ENCODE measurements at places on chromosomes 5 and 9. TPM values are rescaled to one million over a fixed set of nuclear protein-coding genes. Genes with fewer than 3 reads are reported as not detected.

DNA sequence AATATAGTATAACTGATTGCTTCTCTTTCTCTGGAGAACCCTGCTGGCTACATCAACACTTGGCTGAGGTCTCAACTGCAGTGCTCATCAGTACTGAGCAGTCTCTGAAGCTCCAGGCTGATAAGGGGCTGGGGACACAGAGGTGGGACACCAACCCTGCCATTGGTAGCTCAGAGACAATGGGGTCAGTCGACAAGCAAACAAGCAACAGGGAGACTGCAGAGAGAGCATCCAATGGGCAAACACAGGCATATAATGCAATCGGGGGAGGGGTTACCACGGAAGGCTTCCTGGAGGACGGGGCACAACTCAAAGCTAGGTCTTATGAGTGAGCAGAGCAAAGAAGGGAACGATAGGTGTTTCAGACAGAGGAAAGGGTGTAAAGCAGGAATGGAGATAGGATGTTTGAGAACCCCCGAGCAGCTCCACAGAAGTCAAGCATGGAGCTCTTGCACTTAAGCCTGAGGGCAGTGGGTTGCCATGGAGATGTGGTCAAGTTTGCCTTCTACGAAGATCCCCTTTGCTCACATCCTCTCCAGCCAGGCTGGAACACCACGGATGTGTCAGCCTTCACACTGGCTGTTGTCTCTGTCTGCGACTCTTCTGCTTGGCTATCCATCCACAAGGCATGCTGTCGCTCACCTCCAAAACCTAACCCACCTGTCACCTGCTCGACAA is 21.5 kb upstream of the AKNA start:
- no peaks in the 10 kb centered on the region for H3K27me3 ChIP-seq
- DNase-seq, result no peak
- H3K4me3 ChIP-seq, result no peak overlapping the region
- no peaks in the 10 kb centered on the region for H3K36me3 ChIP-seq
- no peaks in the 10 kb centered on the region for H3K4me1 ChIP-seq
- no peak overlapping the region for H3K27ac ChIP-seq

Gene EQTN
- not detected for polyA plus RNA-seq

- H3K4me3 ChIP-seq, result no peak overlapping the region
- H3K27ac ChIP-seq, result no peak overlapping the region
- DNase-seq, result no peak
- H3K36me3 ChIP-seq, result no peaks in the 10 kb centered on the region
Measured at GRCh38 chr5:168651648-168652047, 72.5 kb upstream of the PANK3 start.

- no peak for DNase-seq
- H3K4me3 ChIP-seq, result no peak overlapping the region
Measured at GRCh38 chr5:94316916-94317838, 301.2 kb downstream of the KIAA0825 start.

Gene PLAC8L1
- polyA plus RNA-seq, result 0.55 TPM

Gene SV2C
- polyA plus RNA-seq, result 0.05 TPM

- no peak overlapping the region for H3K4me3 ChIP-seq
- peaks cover 4% of the 10 kb centered on the region for H3K4me1 ChIP-seq
- H3K36me3 ChIP-seq, result no peaks in the 10 kb centered on the region
- H3K27ac ChIP-seq, result no peak overlapping the region
- H3K27me3 ChIP-seq, result no peaks in the 10 kb centered on the region
Measured at GRCh38 chr9:12648925-12649324, 44.3 kb upstream of the TYRP1 start.

DNA sequence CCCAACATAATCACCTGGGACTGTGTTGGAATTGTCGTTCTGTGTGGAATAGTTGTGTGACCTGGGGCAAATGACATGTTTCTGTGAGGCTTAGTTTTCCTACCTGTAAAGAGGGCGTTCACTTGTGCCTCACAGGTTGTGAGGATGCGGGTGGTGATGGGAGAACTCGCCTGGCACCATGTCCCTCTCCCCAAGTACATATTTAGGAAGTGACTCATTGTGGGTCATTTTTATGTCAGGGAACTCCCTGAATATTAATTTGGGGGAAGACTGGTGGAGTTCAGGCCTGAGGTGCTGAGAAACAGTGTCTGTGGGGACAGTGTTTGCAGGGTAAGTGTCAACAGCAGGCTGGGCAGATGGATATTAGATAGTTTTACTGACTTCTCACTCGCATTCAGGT is 144.7 kb downstream of the KDM4C start:
- H3K27me3 ChIP-seq, result no peaks in the 10 kb centered on the region
- no peaks in the 10 kb centered on the region for H3K4me1 ChIP-seq
- no peak overlapping the region for H3K27ac ChIP-seq
- H3K4me3 ChIP-seq, result no peak overlapping the region

Gene ADAMTS12
- polyA plus RNA-seq, result 4.1 TPM

DNA sequence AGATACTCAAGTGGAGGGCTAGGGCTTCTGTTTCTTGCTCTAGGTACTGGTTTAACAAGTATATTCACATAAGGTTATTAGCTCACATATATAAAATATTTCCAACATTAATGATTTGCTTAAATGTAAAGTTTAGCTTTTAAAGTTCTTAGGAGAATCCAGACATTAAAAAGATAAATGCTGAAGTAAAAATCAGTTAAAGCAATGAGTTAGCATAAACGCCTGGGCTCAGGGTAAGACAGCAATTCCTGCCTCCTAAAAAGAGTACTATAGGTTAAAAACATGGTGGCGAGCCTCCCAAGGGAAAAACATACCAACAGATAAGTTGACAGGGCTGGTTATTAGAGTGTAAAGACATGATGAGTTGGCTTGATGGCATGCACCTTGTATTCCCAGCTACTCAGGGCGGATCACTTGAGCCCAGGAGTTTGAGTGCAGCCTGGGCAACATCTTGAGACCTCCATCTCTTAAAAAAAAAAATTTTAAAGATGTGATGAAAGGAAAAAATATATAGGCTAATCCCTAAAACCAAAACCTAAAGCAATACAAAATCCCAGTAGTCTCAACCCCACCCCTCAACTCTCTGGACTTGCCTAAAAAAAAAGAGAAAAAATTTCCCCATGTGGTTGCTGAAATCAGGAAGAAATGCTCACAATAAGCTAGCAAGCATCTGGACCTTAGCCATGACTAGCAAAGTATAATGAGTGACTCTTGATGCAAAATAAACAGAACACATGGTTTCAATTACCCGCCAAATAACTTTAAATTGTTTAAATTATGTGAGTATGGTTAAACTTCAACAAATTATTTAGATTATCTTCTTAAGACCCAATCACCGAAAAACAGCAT is 3.6 kb downstream of the GOLPH3 start:
- H3K36me3 ChIP-seq, result peaks cover 30% of the 10 kb centered on the region
- DNase-seq, result peak; percentile 45
- H3K27me3 ChIP-seq, result no peaks in the 10 kb centered on the region
- peaks cover 16% of the 10 kb centered on the region for H3K4me1 ChIP-seq
- peak overlapping the region; percentile 61 for H3K27ac ChIP-seq
- H3K4me3 ChIP-seq, result no peak overlapping the region

- peaks cover 3% of the 10 kb centered on the region for H3K4me1 ChIP-seq
- H3K4me3 ChIP-seq, result no peak overlapping the region
- H3K27me3 ChIP-seq, result no peaks in the 10 kb centered on the region
- no peaks in the 10 kb centered on the region for H3K36me3 ChIP-seq
- DNase-seq, result no peak
Measured at GRCh38 chr5:6861667-6862066, 148.4 kb downstream of the TENT4A start.

- no peaks in the 10 kb centered on the region for H3K27me3 ChIP-seq
- no peak for DNase-seq
- no peak overlapping the region for H3K4me3 ChIP-seq
- H3K27ac ChIP-seq, result peak overlapping the region; percentile 92
Measured at GRCh38 chr5:142644127-142644526, 41.8 kb downstream of the FGF1 start.

DNA sequence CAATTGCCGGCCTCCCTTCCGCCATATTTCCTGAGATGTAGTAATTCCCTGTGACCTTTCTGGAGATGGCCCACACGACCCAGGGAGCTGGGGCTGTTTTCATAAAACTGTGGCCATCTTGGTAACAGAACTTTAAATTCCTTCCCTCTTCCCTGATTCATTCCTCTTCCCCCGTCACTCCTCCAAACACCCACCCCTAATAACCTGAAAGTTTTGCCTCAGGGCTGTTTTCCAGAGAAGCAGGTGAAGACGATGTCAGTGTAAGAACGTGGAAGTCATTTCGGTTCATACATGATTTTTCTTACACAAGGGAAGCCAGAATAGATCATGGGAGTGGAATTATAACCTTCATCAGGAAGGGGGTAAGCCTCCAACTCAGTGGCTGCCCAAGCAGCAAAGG is 40.6 kb upstream of the ANKH start:
- H3K27me3 ChIP-seq, result no peaks in the 10 kb centered on the region
- H3K27ac ChIP-seq, result no peak overlapping the region
- no peak overlapping the region for H3K4me3 ChIP-seq

GRCh38 chr5:132457371-132458225 is 33.0 kb downstream of the IRF1 start:
- no peaks in the 10 kb centered on the region for H3K36me3 ChIP-seq
- H3K4me3 ChIP-seq, result no peak overlapping the region
- H3K27ac ChIP-seq, result no peak overlapping the region
- no peak for DNase-seq
- H3K4me1 ChIP-seq, result peaks cover 17% of the 10 kb centered on the region
- no peaks in the 10 kb centered on the region for H3K27me3 ChIP-seq

Data from SK-N-SH (cell line).